ENCODE measurements at places on chromosomes 12 and 14.

DNA sequence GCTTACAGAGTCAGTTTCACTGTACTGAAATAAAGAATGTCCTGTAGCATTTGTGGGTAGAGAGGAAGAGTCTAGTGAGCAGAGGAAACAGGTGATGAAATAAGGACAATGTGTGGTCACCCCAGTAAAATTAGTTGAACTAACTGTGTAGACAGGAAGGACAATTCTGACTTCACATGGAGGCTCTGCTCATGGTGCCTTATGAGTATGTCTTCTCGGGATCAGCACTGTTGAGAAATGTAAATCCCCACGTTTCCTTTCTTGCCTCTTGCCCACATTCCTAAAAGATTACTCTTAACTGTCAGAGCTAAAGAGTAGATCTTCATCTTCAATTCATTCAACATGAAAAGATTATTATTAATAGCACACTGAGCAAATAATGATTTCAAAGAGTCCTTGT is 113.2 kb upstream of the FLRT2 start:
- no peak for DNase-seq

GRCh38 chr14:99352688-99353280 is 80.8 kb upstream of the BCL11B start:
- no peak for DNase-seq

- no peak for DNase-seq
These were observed 66.0 kb upstream of the ACTN1 start for GRCh38 chr14:69044965-69045555.

GRCh38 chr14:94771158-94771905 is 1.4 kb upstream of the GSC start:
- no peak for DNase-seq

- DNase-seq: peak; percentile 92
These were observed 2.6 kb upstream of the BCL11B start for GRCh38 chr14:99274346-99275221.

DNA sequence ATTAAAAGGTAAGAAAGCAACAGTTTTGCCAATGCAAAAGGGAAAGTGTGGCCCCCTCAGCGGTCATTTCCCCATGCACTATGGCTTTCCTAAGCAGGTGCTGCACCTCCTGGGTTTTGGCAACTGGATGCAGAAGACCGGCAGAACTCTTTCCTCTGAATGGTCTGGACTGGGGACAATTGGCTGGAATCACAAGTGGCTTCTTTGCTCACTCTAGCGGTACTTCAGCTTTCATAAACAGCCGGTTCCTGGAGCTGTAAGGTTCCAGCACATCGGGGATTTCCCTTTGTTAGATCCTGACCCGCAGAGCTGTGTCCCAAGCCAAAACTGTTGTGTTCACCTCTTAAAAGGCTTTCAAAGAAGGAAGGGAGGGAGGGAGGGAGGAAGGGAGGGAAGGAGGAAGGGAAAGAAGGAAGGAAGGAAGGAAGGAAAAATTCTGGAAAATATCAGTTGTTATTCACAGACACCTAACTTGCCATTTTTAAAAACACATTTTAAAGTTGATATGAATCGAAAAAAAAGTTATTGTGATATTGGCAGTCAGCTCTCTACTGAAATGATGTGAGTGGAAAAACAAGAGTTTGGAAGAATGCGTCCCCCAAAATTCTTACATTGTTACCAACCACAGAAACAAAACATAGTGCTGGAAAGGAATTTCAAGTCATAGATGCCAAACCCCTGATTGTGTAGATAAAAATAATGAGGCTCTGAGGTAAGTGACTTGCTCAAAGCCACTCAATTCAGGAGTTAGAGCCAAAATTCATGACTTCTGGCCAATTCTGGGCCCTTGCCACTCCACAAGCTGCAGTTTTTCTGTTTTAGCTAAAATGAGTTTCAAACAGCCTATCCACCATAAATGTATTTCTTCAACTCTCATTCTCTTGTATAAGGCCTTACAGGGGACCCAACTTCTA is 220.6 kb upstream of the HMGA2 start:
- DNase-seq: peak; percentile 64

DNA sequence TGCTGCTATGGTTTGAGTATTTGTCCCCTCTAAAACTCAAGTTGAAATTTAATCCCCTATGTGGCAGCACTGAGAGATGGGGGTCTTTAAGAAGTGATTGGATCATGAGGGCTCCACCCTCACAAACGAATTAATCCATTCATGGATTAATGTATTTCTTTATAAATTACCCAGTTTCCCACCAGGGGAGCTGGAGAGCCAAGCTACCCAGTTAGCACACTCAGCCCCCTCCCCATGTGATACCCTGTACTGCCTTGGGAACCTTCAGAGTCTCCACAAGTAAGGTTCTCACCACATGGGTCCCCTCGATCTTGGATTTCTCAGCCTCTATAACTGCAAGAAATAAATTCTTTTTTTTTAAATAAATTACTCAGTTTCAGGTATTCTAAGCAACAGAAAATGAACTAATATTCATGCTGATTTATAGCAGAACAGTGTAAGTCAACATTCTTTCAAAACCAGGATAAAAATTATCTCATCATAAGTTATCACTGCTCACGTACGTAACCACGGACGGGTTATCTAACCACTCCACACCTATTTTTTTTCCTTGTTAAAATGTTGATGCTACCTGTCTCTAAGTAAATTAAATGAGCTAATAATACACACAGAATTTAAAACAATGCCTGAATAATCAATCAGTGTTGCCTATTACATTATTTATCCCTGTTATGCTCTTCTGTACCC is 3.6 kb downstream of the NAP1L1 start:
- no peak for DNase-seq

GRCh38 chr12:98814254-98814653 is 169.2 kb downstream of the APAF1 start:
- DNase-seq: no peak

Measured in SW480 (cell line).